ENCODE measurements at places on chromosomes 12 and 14. TPM values are rescaled to one million over a fixed set of nuclear protein-coding genes. Genes with fewer than 3 reads are reported as not detected.

TMEM229B gene
- 11.9 TPM for polyA plus RNA-seq

PLA2G1B gene
- polyA plus RNA-seq = 7.4 TPM

DPF3 gene
- 6.3 TPM for polyA plus RNA-seq

MYF5 gene
- not detected for polyA plus RNA-seq

SRGAP1 gene
- 7.8 TPM for polyA plus RNA-seq

PELI2 gene
- polyA plus RNA-seq = 15.4 TPM

STXBP6 gene
- 2.2 TPM for polyA plus RNA-seq

CARMIL3 gene
- polyA plus RNA-seq = 0.08 TPM

TAS2R8 gene
- polyA plus RNA-seq = not detected

ASCL1 gene
- polyA plus RNA-seq = 0.12 TPM

BEST3 gene
- polyA plus RNA-seq = 0.10 TPM

ZNF410 gene
- 37.0 TPM for polyA plus RNA-seq

CCDC38 gene
- not detected for polyA plus RNA-seq

DNA sequence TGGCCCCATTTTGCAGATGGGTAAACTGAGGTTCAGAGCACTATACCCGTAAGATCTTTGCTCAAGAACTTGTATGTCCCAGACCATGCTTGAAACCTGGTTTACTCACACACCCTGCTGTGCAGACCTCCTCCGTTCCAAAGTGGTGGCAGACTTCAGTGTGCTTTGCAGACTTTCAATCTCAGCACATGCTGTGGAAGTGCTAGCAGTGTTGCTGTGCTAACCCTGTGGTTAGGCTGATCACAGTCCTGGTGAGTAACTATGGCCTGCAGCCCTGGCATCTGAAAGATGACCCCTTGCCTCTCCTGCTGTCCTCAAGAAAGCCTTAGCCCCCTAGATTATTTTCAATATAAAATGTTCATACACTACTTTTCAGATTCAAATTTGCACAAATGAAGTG, 450.6 kb downstream of the DPF3 start:
- no peak for DNase-seq

GRCh38 chr14:26204366-26204727, 393.5 kb downstream of the NOVA1 start:
- DNase-seq = no peak

- DNase-seq = no peak
Measured at GRCh38 chr12:68823696-68824095, 15.7 kb downstream of the MDM2 start.

DNA sequence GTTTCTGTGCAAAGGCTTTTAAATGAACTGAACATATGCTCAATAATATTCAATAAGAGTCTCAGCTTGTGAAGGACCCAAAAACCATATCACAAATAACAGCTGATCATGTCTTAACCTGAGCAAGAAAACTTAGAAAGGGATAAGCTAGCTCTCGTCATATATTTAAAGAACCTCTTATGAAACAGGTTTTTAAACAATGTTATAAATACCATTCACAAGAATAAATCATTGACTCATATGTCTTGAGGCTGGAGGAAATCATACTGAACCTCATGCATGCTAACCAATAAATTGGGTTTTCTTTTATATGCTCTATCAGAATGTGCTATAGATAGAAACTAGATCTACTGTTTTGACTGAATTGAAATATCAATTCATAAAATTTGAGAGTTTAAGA, 426.9 kb downstream of the NOVA1 start:
- DNase-seq = no peak

DNA sequence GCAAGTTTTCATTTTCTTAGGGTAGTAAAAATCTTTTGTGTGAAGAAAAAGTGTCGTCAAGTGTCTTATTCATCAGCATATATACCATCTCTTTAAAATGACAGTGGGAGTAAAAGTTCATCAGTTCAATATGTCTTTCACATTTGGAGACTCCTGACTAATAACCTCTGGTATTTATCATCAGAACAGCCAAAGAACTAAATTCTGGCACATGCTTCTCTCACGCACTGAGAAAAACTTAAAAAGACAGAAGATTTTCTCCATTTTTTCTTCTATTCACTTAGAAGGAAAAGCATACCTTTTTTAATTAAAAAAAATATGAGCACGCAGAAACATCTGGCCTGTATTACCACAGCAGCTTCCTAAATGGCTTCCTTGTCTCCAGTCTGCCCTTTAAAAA, 265.7 kb downstream of the AKAP6 start:
- no peak for DNase-seq

DNA sequence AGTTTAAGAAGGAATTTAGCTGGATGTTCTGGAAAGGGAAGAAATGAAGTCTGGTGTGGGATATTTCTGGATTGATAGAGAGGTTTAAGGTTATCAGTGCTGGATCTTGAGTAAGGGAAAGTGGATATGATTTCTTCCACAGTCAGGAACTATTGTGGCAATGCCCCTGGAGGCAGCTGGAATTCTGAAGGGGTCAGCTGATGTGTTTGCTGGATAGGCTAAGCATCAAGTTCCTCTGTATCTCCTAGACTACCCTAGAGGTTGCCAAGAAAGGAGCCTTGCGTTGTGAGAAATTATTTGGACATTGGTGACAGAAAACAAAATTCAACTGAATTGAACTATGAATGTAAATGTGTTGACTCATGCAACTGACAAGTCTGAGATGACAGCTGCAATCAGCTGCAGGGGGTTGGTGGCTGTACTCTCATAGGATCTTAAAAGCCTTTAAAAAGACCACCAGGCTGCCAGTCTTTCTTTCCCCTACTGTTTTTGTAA, 244.4 kb downstream of the ATXN7L3B start:
- DNase-seq = no peak

- peak; percentile 53 for DNase-seq
Measured at GRCh38 chr14:68546839-68547238, 246.0 kb downstream of the ZFP36L1 start.

GRCh38 chr14:26995301-26995700, 397.5 kb upstream of the NOVA1 start:
- DNase-seq = no peak

GRCh38 chr12:21551841-21552465, 25.9 kb downstream of the SPX start:
- no peak for DNase-seq

- no peak for DNase-seq
Measured at GRCh38 chr12:94760786-94761185, 110.4 kb upstream of the TMCC3 start.

DNA sequence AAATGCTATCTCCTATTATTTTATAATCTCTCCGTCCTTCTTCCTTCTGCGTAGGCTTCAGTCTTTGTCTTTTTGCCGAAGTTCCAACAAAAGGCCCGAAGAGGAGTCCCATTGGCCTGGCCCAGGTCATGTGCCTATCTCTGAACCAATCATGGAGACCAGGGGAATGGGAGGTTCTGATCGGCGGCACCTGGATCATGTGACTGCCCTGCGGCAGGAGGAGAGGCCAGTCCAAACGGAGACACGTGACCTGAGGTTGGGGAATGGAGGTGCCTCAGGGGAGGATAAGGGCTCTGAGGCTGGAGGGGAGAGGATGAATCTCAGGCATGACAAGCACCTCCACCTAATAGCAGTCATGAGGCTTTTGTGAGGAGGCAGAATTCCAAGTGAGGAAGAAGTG, 86.0 kb downstream of the AACS start:
- DNase-seq = no peak

DNA sequence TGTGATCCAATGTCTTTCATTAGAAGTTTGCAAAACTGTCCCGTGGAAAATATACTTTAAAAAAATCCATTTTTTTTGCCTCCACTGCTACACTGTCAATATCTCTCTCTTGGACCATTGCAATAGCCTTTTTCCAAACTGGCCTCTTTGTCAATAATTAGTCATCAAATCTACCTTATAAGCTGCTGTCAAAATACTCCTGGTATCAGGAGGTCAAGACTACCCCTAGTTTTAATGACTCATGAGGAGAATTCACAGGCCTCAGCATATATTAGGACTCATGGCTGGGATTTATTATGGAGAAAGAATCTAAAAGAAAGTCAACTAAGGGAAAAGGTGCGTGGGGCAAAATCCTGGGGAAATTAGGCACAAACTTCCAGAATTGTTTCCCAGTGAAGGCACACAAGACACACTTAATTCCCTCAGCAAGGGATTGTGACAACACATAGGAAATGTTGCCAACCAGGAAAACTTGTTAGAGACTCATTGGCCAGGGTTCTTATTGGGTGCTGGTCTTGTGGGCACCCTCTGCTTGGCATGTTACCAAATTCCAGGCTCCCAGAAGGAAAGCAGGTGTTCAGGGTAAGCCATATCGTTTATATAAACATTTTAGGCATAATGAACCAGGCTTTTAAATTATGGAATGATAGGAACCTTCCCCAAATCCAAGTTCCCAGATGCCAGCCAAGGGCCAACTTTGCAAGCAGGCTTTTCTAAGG, 56.1 kb downstream of the TMEM117 start:
- no peak for DNase-seq

DNA sequence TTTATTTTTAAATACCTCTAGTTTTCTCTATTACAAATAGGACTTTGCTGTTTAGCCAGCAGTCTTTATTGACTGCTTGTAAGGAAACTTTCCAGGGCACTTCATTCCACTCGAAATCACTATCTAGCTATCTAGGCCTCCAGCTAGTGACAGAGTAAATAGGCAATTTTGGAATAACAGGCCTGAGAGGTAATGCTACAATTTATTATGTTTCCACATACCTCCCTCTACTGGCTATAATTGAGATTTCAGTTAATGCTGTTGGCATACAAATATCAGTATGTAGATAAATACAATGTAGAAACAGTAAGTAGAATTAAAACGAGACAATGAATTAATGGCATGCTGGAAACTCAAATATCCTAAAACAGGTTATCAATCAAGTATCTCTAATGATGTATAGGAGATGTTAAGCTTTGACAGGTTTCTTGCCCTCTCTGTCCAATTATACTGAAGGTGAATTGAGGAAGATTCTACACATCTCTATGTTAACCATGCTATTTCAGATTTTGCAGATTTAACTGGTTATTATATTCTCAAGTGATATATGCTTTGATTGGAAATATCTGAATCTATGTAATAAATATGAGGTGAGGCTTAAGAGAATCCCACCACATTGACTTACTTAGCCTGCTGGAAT, 7.2 kb downstream of the DTD2 start:
- no peak for DNase-seq

- DNase-seq = no peak
Measured at GRCh38 chr12:27472604-27473003, 26.1 kb downstream of the SMCO2 start.

DNA sequence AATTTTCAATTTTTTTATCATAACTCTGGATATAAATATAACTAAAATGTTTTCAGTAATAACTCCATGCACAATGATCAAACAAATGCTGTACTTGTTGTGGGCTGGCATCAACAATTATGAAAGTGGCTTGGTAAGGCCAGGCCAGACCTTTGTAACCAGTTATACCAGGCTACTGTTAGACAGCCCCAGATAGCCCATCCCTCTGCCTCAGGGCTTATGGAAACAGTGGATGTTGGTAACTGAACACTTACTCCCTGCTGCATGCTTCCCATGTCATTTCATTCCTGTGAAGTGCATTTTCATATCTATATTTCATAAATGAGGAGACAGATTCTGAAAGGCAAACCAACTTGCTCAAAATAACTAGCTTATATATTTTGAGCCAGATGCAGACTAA, 195.0 kb downstream of the SYT1 start:
- DNase-seq = no peak

GRCh38 chr14:49483268-49483667, 102.9 kb downstream of the RPS29 start:
- no peak for DNase-seq

DNA sequence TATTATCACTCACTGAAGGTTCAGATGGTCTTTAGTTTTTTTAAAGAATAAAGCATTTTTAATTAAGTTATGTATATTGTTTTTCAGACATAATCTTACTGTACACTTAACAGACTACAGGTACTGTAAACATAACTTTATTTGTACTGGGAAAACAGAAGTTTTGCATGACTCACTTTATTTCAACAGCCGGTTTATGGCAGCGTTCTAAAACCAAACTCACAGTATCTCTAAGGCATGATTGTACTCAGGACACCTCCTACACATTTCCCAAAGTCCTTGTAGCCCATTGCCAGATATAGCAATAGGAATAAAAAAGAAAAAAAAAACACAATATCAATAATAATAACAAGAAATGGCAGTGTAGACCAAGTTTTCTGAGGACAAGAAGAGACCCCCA, 1341.4 kb downstream of the FSCB start:
- DNase-seq = no peak

DNA sequence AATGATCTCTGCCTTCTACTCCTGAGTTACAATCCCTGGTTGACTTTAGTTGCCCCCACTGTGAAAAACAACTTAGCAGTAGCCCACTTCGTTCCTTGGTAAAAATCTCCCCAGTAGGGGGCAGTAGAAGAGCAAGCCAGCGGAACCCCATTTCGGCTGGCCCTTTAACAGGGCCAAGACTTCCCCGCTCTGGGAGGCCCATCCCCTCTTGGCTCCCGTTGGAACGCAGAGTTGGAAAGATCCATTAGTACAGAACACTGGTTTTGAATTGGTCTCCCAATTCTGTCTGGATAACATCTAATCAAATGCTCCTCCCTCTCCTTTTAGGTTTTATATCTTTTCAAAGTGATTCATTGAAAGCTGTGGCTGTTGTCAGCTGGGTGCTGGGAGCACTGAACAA, 1133.3 kb downstream of the BCL11B start:
- DNase-seq = no peak

GRCh38 chr14:30227876-30228275, 300.2 kb upstream of the PRKD1 start:
- no peak for DNase-seq

DNA sequence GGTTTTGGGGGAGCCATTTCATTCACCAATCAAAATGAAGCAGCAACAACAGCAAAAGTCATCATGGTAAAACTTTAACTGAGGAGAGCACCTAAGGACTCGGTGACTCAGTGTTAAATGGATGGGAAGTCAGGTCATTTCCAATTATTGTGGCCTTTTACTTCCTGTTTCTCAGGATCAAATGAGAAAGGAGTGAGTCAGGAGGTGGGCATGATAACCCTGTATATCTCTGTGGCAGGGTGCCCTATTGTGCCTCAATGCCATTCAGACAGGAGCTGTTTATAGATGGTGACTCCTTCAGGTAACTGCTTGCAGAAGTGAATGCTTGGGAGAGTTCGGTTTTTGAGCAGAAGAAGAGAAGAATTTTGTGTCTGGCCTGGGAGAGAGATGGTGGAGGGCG, 135.5 kb upstream of the CPM start:
- DNase-seq = no peak

DNA sequence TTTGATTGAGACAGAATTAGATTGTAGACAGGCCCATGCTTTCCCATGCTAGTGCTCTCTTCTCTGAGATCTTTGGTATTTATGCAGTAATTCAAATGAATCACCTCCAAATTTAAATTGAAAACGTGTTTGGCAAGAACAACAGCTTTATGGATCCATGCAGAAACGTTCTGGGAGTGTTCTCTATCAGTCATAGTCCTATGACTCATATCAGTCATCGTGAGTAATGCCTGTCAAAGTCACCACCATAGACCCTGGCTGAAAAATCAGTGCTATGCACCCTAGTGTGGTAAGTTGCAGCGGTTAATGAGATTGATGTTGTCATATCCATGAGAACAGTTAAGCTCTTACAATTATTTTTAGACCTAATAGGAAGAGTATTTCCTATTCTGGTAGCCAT, 90.1 kb upstream of the FOXG1 start:
- no peak for DNase-seq

- DNase-seq = no peak
Measured at GRCh38 chr12:69343885-69344612, 4.1 kb upstream of the LYZ start.

- DNase-seq = no peak
Measured at GRCh38 chr12:103966736-103967135, 1.1 kb downstream of the TDG start.
